ENCODE measurements at places on chromosomes 2 and 18.

DNA sequence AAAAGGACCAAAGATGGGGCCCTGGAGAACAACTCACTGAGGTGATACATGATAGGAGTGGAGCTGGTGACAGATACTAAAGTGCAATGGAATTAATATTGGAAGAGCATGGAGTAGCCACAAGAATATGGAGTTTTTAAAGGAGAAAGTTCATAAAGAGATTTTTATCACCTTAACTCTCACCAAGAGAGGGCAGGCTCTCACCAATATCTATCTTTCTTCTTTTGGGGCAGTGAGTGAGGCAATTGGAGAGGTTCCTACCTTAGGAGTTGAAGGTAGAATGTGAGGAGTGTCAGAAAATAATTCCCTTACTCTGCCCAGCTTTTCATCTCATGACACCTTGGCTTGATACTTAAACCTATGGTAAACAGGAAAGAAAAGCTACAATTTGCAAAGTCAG is 233.7 kb upstream of the CWC22 start:
- DNase-seq = no peak

DNA sequence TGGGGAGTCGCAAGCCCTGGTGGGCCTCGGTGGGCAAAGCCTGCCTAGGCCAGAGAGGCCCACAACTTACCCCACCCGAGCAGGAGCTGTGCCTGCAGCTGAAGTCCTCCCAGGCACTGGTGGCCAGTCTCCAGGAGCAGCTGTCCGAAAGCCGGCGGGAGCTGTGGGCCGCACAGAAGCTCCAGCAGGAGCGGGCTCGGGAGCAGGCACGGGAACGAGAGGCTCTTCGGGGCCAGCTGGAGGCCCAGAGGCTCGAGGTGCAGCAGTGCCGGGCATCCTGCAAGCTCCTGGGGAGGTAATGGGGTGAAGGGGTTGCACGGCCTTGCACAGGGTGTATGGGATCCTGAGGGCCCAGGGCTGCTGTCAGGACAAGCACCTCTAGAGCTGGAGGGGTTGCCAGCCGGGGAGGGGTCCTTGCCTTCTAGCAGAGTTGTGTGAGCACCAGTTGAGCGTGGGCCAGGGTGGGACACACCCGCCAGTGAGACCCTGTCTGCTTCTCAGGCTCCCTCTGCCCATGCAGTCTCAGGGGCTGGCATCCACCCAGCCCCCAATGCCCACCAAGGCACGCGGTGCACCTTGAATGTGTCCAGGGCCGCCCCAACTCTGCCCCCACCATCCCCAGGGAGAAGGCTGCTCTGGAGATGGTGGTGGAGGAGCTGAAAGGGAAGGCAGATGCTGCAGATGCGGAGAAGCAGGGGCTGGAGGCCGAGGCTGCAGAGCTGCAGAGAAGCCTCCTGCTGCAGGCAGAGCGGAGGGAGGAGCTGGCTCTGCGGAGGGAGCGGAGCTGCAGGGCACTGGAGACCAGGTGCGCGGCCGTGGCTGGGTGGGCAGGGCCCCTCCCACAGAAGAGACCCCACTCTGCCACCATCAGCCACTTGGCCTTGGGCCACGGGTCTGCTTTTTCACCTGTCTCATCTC is 27.2 kb downstream of the CROCC2 start:
- DNase-seq = no peak

DNA sequence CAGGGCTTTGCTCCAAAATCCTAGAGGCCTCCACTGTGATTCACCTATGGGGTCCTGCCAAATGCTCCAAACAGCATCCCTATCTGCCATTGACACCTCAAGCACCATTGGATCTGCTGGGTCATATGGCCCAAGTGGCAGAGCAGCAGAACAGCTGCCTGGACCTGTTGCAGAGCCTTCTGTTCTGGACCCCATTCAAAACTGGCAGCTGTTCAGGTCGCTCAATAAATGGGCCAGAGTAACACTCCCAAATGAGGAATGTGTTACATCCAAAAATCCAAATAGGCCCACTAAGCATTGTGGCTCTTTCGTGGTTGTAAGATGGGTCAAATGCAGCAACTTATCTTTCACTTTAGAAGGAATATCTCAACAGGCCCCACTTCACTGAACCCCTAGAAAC is 783.6 kb downstream of the DCDC2C start:
- no peak for DNase-seq

- no peak for DNase-seq
Observed at GRCh38 chr18:31610286-31611205, 18.9 kb downstream of the TTR start.

DNA sequence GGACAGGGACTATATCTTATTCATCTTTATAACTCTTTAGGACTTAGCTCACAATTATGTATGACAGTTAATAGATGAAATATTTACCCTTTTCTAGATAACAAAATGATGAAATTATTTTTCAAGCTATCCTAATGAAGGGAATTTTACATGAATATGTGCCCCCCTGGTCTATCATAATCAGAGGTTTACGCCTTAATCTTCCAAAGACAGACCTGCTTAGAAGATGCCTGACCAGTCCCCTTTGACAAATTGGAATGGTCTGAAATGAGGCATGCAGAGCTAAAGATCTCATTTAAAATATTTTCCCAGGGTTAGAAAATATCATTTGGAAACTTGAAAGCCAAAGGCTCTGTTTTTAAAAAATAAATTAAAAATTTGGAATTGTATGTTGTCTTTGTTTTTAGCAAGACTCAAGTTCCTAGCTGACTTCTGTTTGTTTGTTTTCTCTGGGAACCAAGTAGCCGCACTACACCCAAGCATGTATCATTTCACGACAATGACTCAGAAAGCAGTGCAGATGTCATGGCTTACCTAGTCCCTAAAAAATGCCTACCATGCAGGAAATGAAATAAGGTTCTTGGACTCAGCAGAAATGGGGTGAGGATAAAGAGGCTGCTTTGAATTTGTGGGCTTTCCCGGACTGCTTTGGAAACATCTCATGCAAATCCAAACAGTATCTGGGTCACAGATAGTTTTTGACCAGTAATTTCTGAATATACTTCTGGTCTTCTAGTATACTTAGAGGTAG is 162.1 kb downstream of the ZEB2 start:
- peak; percentile 90 for DNase-seq

DNA sequence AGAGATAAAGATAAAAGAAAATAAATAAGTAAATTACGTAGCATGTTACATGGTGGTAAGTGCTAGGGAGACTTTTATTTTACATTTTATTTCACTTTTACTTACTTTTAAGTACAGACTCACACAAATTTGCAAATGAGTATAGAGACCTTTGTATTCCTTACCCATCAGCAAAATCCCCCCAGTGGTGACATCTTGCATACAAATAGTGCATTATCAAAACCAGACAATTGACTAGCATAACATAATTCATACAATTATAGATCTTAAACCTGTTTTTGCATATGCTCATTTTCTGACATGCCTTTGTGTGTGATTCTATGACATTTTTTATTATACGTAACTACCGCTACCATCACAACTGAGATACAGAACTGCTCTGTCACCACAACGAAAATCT is 1099.4 kb downstream of the DPP10 start:
- DNase-seq = no peak

GRCh38 chr18:6207116-6207515 is 207.6 kb downstream of the L3MBTL4 start:
- no peak for DNase-seq

GRCh38 chr2:38751596-38752410 is 642 bp upstream of the SRSF7 start:
- DNase-seq = no peak

DNA sequence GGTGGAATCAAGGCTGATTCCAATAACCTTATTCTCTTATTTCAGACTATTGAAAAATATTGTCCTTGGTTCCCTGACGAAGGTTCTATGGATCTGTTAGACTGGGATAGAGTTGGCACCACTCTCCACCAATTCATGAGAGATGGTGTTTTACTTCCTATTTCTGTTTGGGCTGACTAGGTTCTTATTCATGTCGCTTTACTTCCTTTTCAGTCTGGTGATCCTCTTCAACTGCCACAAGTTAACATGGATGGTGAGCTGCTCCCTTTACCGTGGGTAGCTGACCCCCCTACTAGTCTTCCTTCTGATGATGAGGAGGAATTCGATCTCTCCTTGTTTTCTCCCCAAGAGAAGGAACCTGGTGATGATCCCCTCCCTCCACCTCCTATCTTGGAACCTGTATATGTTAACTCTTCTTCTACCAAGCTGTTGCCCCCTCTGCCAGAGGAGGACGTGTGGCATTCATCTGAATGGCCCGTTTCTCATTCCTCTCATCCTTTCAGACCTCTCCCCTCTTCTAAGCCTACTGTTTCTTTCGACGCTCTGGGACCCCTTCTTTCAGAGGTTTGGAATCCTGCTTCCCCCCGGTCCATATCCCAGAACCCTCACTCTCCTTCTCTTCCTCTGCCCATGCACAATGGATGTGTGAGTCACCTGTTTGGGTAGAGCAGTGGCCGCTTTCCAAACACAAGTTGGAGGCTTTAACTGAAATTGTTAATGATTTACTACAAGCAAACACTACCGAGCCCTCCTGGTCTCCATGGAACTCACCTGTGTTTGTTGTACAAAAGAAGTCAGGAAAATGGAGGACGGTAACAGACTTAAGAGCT is 13.5 kb upstream of the CNOT11 start:
- DNase-seq = no peak

GRCh38 chr2:17184512-17184911 is 333.7 kb downstream of the RAD51AP2 start:
- DNase-seq = no peak

DNA sequence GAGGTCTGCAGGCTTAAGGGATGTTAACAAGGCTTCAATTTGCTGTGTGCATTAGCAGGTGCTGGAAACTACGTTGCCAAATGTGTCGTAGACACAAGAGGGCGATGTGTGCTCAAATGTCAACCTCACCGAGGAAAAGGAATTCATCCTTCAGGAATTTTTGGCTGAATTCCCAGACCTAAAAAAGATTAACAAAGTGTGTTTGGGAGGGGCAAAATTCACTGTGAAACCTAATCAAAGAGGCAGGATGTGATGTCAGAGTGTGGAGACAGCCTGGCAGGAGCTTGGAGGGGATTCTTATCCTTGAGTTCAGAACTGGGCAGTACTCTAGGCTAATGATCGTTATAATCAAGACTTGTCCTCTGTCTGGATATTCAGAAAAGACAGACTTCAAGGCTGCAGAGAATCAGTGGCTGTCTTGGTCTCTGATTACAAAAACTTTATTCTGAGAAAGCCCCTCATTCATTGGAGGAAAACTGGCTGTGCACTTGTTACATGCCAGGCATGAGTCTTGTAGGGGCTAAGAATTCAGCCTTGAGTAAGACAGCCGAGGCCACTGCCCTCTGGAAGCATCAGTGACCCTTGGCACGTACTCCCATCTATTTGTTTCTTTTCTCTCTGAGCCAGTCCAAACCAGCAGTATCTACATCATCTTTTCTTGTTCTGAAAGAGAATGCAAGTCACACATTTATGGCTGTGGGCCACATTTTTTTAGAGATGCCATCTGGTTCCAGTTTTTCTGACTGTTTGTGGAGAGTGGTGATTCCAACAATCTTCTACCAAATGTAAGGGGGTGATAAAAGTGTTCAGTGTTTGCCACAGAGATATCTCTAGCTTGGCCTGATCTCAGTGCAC is 18.7 kb upstream of the SCYGR1 start:
- DNase-seq = peak; percentile 94

DNA sequence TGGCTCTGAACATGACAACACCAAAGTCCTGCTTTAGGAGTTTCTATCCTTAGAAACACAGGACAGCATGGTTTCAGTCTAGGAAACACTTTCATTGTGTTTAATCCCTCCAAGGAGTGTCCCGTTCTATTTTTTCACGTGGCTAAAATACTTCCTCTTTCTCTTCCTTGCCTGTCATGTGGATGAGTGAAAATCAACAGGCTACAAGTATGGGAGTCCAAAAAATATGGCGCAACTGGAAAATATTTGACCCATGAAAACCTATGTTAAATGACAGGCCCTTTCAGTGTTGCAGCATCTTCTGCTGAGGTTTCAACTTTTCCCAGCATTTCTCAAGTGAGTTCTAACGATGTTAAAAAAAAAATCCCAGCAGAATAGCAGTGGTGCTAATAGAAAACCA is 146.3 kb downstream of the LAMA3 start:
- DNase-seq = no peak

DNA sequence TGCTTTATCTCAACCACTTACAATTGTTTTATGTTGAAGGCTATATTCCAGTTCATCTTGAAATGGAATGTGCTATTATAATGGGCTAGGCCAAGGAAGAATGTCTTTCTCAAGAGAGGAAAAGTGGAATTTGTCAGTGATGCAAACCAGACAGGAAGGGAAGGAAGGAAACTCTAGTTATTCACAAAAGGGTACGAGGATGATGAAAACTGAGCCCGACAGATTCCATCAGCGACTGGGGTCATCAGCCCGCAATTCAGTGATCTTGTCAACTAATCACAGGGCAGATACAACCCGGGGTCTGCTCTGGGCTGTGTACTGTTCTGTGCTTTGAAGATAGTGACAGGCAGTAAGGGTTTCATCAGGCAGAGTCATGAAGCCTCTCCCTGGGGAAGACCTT is 23.4 kb upstream of the LYPD6 start:
- no peak for DNase-seq

- DNase-seq = no peak
Observed at GRCh38 chr2:20178249-20178607, 46.7 kb downstream of the SDC1 start.

DNA sequence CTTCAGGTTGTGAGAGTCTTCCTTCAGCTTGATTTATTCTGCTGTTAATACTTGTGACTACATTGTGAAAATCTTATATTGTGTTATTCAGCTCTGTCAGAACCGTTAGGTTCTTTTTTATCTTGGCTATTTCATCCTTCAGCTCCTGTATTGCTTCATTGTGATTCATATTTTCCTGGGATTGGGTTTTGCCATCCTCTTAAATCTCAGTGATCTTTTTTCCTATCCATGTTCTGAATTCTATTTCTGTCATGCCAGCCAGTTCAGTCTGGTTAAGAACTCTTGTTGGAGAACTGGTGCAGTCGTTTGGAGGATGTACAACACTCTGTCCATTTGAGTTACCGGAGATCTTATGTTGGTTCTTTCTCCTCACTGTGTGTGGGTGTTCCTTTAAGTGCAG is 19.1 kb downstream of the MSTN start:
- DNase-seq = no peak

- no peak for DNase-seq
Observed at GRCh38 chr2:85763831-85764230, 10.0 kb downstream of the ATOH8 start.

GRCh38 chr2:64203858-64204632 is 59.8 kb upstream of the PELI1 start:
- DNase-seq = no peak

GRCh38 chr2:65701191-65701590 is 268.8 kb upstream of the SPRED2 start:
- no peak for DNase-seq

DNA sequence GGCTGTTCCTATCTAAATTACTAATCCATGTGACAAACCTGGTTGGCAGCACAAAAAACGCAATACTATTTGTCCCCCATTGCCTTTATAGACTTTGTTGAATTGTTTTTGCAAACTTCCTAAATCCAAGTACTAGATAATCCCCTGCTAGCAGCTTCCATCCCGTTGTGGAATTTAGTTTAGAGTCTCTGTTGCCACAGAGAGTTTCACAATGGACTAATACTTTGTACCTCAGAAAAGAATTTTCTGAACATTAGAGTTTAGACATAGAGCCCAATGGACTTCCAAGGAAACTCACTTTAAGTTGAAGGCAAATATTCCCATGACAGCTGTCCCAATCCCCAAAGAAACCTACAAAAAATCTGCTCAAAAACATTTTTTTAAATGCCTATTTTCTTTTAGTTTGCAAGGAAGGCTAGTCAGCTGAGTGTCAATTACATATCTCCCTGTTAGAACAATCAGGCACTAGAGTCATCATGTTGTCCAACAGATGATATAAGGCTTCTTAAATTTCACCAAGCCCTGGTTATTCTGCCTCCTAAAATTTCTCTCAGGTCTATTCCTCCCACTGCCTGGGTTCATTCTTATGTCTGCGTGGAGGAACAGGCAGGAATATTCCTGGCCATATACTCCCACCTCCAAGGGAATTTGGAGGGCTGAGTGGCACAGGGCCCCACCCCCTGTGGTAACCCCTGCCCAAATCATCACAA is 27.2 kb downstream of the RNF152 start:
- DNase-seq = peak; percentile 45
